ENCODE measurements at places on chromosomes 4 and X. TPM values are rescaled to one million over a fixed set of nuclear protein-coding genes. Genes with fewer than 3 reads are reported as not detected.

The REPS2 gene
- total RNA-seq, result not detected

The SPOCK3 gene
- not detected for total RNA-seq

- DNase-seq, result no peak
Observed at GRCh38 chr4:173486714-173487392, 43.2 kb downstream of the HAND2 start.

The SATL1 gene
- not detected for total RNA-seq

The PLK4 gene
- total RNA-seq, result 45.6 TPM

GRCh38 chr4:107951551-107951950 is 20.2 kb downstream of the CYP2U1 start:
- DNase-seq, result no peak

The CPZ gene
- total RNA-seq, result not detected

The GC gene
- total RNA-seq, result not detected

The CD99 gene
- total RNA-seq, result 282 TPM

- no peak for DNase-seq
Observed at GRCh38 chr4:129394635-129395034, 298.7 kb downstream of the C4orf33 start.

DNA sequence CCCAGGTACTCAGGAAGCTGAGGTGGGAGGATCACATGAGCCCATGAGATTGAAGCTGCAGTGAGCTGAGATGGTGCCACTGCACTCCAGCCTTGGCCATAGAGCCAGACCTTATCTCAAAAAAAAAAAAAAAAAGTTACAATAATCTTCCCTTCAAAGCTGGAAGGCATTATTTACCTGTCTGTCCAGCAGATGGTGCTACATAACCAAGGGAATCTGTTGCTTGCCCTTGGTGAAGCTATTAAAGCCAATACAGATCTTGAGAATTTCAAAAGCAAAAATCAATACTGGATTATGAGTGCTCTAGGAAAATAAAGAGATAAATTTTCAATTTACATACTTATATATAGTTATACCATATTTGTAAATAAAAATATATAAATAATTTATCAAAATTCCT is 25.9 kb downstream of the PKD2 start:
- DNase-seq, result peak; percentile 26

GRCh38 chr4:153005899-153006381 is 69.8 kb downstream of the FHDC1 start:
- no peak for DNase-seq

DNA sequence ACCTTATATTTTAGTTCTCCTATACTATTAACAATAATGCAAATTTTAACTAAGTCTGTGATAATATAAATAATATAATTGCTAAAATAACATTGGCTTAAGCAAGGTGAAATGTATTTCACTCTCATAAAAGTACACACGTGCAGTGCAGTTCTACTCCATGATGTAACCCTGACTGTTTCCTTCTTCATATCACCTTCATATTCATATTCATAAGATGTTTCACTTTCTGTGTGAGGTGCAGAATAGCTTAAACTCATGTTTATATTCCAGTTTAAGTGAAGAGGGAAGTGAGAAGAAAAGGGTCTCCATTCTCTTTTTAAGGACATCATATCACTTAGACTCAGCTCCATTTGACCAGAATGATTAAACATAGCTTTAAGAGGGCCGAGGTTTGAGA is 1810.0 kb upstream of the PCDH10 start:
- DNase-seq, result no peak

The C4orf46 gene
- 19.3 TPM for total RNA-seq

DNA sequence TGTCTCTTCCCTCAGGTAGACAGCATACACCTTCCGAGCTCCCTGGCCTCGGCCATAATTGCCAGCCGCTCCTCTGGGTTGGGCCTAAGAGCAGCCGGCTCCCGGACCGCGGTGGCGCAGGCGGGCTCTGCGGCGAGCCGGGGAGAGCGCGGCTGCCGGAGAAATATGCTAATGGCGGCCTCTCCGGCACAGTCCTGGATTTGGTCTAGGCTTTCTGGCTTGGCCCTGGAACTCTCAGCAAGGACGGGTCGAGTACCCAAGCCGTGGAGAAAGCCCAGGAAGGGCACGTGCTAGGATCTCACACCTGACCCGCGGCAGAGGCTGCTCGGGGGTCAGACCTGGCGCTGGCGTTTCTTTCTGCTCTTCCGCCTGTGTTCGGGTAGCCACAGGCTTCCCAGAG is 18.6 kb upstream of the ZIC3 start:
- DNase-seq, result no peak

The MAGED4 gene
- 1.2 TPM for total RNA-seq

DNA sequence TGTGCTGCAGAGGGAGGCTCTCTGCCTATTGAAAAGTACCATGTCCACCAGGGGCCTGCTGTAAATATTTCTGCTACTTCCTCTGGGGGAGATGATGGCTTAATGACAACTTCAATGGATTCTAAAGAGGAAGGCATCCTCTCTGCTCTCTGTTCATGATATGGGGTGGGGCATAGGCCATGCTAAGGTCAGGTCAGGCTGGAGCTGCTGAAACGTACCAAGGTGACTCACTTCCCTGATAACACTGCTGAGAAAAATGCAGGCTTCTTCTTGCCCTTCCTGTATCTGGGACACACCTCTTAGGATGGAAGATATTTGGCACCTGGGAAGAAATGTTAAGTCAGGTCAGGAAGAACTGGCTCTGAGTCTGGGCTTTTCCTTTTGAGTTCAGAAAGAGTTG is 31.5 kb downstream of the HS3ST1 start:
- no peak for DNase-seq

GRCh38 chrX:73647212-73647611 is 84.2 kb downstream of the CHIC1 start:
- no peak for DNase-seq

DNA sequence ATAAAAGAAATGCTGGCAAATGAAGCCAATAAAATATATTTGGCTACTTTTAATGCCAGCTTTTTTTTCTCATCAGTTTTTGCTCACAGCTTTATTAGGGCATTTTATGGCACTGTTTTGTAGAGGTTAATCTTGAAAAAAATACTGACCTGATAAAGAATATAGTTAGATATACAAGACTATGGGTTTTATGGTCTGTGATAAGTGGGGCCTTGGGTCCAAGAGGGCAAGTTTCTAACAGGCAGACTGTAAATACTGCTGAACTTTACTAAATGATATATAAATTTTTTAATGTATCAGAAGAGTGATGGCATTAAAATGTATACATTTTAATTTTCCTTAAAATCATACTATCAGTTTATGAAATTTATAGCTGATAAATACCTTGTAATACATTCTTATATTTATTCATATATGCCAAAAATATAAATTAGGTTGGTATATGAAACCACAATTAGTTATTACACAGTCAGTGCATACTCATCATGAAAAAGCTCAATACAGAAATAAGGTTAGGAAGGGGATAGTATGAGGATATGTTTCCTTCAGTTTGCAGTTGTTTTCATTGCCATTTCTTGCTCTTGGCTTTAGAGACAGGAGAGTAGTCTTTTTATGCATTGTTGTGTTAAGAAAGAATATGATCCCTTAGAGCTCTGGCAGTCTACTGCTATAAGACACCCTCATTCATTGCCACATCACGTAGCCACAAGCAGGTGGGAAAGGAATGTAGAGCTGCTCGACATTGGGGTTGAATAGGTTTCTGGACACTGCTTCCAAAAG is 146.6 kb downstream of the TLL1 start:
- no peak for DNase-seq
